ENCODE measurements at places on chromosomes 7 and 10.

DNA sequence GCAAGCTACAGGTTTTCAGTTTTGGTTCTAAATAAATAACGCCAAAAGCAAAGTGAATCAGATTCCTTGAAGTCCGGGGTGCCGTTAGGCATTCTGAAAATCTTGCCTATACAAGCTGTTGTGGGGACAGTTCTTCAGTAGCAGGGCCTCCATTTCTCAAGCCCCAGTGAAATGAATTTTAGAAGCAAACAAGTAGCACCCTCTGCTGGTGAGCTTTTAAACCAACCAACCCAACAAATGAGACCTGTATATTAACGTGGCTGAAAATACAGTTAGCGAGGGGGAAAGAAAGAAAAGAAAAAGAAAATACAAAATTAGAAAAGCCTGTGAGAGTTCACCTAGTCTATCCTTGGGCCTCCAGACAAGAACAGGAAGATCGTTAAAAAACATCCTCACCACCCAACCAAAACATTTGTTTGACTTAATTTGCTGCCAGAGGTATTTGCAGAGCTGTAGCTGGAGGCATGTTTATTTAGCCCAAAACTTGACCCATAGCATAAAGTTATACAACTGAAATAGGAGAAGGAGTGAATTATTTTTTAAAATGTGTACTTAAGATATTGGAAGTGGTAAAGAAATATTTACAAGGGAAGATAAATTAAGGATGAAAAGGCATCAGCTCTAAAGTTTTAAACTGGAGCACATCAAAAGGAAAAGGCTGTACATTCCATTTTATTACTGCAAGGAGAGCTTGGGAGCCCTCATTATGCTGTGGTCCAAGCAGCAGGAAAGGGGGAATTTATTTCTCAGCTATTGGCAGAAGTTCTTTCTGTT, 98.9 kb downstream of the DYNC1I1 start:
- DNase-seq = no peak

DNA sequence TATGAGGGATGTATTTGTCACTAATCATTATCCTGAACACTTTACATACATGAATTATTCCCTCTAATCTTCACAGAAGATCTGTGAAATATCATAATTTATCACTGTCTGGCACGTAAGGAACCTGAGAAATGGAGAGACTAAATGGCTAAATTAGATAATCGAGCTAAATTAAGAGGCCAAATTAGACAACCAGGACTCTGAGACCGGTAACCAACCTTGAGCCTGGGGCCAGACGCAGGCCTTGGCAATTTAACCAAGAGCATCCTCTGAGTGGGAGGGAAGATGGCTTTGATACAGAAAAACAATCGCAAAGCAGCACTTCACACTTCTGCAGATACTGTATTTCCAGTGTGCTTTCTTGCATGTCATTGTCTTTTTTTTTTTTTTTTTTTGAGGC, 21.4 kb downstream of the SVOPL start:
- DNase-seq = no peak

GRCh38 chr10:58516119-58516518, 3.4 kb downstream of the BICC1 start:
- DNase-seq = no peak

- no peak for DNase-seq
Observed at GRCh38 chr7:41116817-41117216, 586.1 kb downstream of the INHBA start.

DNA sequence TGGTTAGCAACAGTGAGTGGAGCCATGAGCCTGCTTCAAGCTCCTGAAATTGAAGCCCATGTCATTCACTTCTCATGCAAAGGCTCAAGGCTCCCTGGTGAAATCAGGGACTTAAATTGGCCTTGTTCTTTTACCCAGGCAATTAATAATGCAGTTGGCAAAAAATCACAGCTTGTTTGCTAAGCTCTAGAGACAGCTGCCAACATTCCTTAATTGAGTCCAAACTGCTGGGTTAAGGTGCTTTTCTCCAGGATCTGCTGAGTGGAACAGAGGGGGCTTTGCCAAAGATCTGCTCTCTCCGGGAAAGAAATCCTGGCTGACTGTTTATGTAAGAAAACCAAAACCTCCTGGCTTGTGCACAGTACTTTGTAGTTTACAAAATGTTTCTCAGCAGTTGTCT, 257.6 kb upstream of the GHITM start:
- no peak for DNase-seq

- DNase-seq = no peak
Observed at GRCh38 chr7:47830015-47830414, 118.3 kb downstream of the PKD1L1 start.

DNA sequence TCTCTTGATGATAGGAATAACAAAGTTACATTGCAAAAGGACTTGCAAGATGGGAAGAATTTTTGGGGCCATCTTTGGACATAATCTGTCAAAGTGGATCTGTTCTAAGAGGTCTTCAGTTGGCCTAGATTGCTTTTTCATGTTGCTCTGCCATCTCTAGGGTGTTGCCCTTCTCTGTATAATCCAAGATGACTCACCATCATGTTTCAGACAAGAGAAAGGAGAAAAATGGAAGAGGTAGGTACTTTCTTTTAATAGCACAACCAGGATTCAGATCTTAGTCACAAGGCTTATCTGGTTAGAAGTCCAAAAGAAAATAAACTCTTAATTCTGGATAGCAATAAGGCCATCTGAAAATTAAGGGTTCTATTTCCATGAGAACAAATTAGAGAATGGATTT, 38.7 kb upstream of the FOXP2 start:
- no peak for DNase-seq

GRCh38 chr7:875051-875450, 1.3 kb upstream of the GET4 start:
- no peak for DNase-seq

DNA sequence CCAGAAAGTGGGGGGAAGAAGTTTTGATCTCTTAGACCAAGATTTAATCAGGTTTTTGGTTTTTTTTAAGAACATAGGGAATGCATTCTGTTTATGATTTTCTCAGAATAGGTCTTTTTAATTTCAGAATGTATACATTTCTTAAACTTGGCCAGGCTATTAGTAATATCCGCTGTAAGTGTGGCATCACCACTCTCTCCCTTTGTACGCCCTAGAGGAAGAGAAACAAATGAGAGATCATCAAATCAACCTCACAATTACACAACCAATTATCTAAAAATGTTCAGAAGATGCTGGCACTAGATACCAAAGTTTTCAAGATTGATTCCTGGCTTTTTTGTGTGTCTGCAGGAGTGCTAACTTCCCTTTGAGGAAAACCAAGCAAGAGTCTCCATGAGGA, 70.0 kb downstream of the KLF6 start:
- no peak for DNase-seq

Measured in CD4-positive, alpha-beta memory T cell (primary cell).